ENCODE measurements at places on chromosomes 11 and 22.

DNA sequence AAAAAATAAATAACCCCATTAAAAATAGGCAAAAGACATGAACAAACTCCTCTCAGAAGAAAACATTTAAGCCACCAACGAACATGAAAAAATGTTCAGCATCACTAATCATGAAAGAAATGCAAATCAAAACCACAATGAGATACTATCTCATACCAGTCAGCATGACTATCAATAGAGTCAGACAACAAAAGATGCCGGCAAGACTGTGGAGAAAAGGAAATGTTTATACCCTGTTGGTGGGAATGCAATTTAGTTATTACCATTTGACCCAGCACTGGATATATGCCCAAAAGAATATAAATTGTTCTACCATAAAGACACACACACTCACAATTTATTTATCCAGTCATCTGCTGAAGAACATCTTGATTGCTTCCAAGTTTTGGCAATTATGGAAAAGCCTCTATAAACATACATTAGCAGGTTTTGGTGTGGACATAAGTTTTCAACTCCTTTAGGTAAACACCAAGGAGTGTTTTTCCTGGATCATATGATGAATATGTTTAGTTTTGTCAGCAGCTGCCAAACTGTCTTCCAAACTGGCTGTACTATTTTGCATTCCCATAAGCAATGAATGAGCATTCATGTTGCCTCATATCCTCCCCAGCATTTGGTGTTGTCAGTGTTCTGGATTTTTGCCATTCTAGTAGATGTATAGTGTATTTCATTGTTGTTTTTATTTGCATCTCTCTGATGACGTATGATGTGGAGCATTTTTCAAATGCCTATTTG lies 28.0 kb downstream of the OR8D1 start:
- DNase-seq, result no peak

- DNase-seq, result no peak
Measured at GRCh38 chr22:26314171-26314570, 114.9 kb upstream of the ASPHD2 start.

DNA sequence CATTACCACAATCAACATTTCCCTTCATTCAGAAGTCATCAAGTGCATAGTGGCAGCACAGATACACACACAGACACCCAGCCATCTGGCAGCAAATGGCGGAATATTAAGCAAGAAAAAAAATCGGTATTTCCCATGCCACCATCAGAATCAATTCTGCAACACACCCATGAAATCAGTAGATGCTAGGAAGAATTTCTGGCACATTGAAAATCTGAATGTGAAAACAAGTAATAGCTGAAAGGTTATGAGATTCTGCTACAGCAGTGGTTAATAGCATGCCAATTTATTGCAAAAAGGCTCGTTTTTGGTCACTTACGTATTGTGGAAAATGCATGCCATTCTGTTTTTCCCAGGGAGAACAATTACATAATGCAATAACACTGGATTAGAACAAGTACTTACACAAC lies 91.1 kb downstream of the PICALM start:
- no peak for DNase-seq

GRCh38 chr11:83278351-83278750 lies 7.8 kb downstream of the CCDC90B start:
- DNase-seq, result no peak

DNA sequence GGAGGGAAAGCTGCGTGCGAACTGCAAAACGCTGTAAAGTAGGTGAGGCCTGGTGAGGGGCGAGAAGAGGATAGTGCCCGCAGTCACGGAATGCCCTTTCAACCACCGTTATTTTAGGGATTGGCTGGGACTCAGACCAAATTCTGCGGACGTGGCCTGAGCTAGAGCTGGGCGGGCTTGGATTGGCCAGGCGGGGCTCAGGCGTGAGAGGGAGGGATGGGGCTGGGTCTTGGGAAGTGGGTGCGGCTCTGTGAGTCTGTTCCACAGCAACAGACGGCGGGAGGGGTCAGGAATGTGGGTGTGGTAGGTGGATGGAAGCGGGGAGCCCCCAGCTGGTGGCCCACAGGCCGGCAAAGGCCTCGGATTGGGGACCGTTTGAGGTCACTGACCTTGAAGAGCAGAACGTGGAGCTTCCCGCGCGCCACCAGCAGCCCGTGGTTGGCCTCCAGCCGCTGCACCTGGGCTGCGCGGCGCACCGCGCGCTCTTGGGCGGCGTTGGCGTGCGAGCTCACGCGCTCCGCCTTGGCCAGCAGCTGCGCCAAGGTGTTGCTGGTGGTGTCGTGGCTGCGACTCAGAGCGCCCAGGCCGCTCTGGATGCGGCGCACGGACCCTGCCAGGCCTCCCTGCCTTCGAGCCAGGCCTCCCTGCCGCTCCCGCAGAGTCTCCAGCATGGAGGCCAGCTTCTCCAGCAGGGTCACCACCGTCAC lies 444 bp downstream of the CAVIN3 start:
- DNase-seq, result no peak

DNA sequence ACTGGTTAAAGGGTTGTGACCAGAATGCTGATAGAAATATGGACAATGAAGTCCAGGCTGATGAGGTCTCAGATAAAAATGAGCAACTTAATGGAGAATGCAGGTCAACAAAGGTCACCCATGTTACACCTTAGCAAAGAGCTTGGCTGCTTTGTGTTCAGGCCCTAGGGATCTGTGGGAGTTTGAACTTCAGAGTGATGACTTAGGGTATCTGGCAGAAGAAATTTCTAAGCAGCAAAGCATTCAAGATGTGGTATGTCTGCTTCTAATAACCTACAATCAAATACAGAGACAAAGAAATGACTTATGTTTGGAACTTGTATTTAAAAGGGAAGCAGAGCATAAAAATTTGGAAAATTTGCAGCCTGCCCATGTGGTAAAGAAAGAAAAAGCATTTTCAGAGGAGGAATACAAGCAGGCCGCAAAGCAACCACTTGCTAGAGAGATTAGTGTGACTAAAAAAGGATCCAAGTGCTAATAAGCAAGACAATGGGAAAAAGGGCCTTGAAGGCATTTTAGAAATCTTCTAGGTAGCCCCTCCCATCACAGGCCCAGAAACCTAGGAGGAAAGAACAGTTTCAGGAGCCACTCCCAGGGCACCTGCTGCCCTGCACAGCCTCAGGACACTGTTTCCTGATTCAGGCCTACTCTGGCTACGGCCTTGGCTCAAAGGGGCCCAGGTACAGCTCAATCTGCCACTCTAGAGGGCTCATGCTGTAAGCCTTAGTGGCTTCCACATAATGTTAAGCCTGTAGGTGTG lies 41.3 kb downstream of the TNKS1BP1 start:
- DNase-seq, result no peak

DNA sequence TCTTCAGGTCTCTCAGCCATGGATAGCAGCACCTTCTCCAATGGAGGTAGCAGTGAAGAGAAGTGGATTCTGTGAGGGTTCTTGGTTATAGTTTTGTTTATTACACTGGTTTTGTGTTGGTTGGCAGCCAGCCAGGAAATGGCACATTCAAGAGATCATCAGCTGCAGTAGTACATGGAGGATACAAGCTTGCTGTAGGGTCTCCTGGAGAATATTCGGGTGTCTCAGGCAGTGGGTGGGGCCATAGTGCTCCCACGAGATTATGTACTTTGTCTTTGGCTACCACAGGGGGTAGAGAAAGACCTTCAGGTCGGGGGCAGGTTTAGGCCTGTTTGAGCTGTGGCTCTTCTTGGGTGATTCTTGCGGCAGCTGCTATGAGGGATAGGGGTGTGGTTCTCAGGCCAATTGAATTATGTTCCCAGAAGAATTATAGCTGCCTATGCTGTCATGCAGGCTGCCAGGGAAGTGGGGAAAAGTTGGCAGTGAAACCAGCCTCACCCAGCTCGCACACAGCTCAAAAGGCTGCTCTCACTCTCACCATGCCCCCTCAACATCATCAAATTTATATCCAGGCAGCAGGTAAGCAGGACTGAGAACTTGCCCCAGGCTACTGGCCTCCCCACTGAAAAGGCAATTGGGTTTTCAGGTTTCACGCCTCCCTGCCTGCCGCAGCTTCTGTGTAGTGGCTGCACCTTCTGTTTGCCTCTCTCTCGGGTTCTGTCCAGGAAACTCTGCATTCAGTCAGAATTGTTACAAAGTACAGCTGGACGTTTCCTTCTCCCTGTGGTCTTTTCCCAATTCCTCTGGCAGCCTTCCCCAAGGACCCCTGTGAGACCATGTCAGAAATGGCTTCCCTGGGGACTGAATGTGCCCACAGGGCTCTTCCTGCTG lies 435.5 kb downstream of the LUZP2 start:
- DNase-seq, result no peak

GRCh38 chr11:28759311-28759710 lies 651.1 kb downstream of the METTL15 start:
- DNase-seq, result no peak

DNA sequence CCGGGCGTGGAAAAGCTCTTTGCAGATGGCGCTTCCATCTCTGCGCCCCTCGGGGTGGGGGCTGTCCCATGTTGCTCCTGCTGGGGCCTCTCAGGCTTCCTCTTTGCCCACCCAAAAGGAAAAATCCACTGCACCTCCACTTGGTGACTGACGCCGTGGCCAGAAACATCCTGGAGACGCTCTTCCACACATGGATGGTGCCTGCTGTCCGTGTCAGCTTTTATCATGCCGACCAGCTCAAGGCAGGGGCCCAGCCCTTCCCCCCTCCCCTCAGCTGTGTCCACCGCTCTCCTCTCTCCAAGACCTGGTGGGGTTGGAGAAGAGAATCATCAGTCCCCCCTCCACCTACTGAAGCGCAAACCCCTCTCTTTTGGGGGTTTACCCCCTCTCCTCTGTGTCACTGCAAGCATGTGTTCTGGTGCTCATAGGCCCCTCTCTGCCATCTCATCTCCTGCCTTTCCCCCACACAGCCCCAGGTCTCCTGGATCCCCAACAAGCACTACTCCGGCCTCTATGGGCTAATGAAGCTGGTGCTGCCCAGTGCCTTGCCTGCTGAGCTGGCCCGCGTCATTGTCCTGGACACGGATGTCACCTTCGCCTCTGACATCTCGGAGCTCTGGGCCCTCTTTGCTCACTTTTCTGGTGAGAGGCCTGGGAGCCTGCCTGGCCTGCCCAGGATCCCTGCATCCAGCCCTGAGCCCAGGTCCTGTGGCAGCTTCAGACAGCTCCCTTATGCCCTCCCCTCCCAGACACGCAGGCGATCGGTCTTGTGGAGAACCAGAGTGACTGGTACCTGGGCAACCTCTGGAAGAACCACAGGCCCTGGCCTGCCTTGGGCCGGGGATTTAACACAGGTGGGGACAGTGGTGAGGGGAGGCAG lies 1.8 kb downstream of the LARGE2 start:
- no peak for DNase-seq

GRCh38 chr22:44395118-44396005 lies 82.6 kb upstream of the SHISAL1 start:
- no peak for DNase-seq

DNA sequence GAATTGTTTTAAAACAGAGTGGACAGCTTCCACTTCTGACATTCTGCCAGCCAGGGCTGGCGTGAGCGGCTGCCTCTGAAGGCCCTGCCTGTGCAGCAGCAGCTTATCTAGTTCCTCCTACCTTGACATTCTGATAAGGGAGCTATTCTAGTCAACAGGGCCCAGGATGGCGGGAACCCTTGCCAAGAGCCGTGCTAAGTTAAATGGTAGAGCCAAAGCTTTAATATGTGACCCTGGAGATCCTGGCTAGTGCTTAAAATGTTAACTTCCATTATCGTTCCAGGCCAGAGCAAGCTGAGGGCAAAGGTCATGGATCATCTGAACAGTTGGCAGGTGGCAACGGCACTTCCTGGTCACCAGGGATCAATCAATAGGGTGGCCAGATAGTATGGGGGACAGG lies 3.5 kb downstream of the KCNJ5 start:
- no peak for DNase-seq

Data from T-helper 2 cell (primary cell).